Ureter (tissue), 1 donor: ENCODE measurements at places on chromosomes 5 and 9.

DNA sequence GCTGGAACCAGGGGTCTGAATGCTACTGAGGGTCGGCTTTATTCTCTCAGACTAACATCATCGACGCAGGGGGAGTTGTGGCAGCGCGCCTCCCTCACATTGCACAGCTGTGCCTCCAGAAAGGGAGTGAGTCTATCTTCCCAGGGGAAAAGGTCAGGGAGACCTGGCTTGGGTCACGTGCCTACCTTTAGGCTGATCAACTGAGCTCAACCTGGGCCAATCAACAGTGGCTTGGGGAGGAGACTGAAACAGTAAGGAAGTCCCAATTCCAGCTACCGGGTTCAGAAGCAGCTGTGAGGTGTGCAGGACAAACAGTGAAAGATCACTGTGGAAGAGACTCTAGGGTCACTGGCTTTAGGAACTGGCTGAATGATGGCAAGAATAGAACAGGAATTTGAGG is 14.3 kb downstream of the SNX30 start:
- no peak for DNase-seq

- no peak for DNase-seq
These were observed 923 bp downstream of the SPATA6L start for GRCh38 chr9:4665357-4665756.

GRCh38 chr9:76390656-76391055 is 3.6 kb downstream of the RFK start:
- DNase-seq = no peak

DNA sequence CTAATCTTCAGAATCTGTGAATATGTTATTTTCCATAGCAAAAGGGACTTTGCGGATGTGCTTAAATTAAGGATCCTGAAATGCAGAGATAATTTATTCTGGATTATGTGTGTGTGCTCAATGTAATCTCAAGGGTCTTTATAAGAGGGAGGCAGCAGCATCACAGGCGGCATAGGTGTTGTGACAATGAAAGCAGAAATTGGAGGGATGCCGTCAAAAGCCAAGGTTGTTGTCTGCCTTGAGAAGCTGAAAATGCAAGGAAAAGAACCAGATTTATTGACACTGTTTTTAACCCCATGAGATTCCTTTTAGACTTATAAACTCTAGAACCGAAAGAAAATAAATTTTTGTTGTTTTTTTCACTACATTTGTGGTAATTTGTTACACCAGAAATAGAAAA is 948.5 kb downstream of the TLE4 start:
- no peak for DNase-seq

DNA sequence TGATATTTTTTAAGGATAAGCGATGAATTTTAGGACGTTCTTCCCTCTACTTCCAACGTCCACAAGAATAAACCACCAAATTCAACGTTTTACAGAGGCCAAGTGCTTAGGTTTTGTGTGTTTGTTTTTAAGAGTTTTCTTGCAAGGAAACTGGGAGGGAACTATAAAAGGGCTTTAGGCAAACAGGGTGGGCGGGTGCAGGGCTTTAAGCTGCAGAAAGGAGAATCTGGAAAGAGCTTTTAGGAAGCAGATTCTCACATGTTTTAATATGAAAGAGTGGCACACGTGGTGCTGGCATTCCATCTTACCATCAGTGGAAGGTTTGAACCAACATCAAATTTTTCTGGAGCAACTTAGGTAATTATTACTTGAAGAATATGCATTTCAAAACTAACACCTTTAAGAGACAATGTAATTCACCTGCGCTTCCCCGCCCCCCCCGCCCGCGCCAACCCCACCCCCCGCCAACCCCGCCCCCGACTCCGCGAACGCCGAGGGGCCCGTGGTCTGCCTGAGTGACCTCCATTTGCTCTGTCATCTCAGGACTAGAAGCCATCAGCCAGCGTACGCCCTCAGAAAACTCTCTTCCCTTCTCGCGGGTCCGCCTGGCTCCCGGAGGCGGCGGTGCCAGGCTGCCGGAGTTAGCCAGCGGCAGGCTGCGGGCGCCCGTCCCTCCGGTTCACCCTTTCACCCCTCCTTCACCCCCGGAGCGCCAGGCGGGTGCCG is 911 bp upstream of the PIK3R1 start:
- no peak for DNase-seq

- no peak for DNase-seq
These were observed 283.9 kb downstream of the ADAMTS6 start for GRCh38 chr5:65197531-65198455.

- DNase-seq = no peak
These were observed 21.7 kb downstream of the FTMT start for GRCh38 chr5:121873409-121873808.

- DNase-seq = no peak
These were observed 105.1 kb upstream of the CTSL start for GRCh38 chr9:87620731-87621322.

GRCh38 chr9:109320742-109321448 is at the start of gene EPB41L4B:
Gene EPB41L4B (minus strand): TSS chr9:109321059. CDS start chr9:109320446, 613 bp downstream.
- peak; percentile 92 for DNase-seq

DNA sequence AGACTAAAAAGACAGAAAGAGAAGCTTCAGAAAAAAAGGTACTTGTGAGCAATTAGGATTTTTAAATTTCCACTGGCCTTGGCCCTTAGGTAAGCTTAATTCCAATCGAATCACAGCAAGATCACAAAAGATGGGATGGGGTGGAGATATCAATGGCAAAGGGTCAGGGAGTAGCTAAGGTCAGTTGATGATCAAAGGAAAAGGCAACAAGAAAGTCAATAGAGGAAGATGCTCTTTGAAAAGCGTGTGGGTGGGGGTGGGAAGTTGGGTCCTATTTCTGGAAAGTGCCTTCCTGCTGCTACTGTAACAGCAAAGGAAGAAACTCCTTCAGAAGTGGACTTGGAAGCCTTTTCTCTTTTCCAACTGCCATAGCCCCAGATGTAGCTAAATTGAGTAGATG is 7.3 kb downstream of the C1QTNF3 start:
- DNase-seq = no peak

DNA sequence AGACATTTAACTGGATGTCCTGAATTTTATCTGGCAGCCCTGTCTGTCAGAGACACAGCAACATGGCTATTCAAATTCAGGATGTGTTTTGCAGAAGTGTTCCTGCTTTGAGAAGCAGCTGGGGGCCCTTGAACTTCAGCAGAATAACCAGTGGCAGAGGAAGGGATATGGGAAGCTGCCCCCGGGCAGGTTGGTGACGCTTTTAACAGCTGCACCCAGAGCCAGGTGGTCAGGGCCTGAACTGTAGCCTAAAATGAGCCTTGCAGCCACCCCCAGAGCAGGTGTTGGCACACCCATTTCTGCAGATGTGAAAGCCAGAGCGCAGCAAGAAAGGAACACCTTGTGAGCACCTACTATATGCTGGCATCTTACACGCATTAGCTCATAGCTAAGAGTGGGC is 128.7 kb upstream of the BOD1 start:
- no peak for DNase-seq
